ENCODE measurements at places on chromosomes 5 and 9.

DNA sequence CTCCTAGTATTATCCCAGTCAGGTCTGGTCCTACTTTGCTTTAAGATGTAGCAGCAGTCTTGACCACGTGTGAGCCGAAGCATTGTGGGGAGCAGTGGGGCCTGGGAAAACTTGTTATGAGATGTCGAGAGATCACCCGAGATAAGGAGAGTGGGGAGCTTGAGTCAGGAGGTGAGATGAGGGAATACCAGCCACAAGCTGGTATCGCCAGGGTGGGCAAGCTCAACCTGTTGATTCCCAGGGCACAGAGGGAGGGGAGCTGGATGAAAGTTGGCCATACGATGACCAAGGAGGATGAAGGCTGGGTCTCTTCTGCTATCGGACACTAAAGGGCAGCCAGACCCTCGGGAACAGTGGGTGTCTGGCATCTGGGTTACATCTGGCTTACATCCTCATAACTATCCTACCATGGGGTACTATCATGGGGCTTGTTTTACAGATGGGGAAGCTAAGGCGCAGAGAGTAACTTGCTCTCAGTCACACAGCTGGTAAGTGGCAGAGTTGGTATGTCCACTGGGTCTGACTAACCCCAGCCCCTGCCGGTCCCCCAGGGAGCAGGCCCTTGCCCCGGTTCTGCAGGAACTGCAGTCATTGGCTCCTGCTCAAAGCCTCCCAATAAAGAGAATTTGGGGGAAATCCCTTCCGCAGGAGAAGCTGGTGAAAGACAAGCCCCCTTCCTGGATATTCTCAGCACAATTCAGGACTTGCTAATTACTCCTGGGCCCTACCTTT is 13.4 kb upstream of the TIFAB start:
- DNase-seq = peak; percentile 5

GRCh38 chr5:138637256-138637655 is 62.1 kb upstream of the HSPA9 start:
- no peak for DNase-seq

DNA sequence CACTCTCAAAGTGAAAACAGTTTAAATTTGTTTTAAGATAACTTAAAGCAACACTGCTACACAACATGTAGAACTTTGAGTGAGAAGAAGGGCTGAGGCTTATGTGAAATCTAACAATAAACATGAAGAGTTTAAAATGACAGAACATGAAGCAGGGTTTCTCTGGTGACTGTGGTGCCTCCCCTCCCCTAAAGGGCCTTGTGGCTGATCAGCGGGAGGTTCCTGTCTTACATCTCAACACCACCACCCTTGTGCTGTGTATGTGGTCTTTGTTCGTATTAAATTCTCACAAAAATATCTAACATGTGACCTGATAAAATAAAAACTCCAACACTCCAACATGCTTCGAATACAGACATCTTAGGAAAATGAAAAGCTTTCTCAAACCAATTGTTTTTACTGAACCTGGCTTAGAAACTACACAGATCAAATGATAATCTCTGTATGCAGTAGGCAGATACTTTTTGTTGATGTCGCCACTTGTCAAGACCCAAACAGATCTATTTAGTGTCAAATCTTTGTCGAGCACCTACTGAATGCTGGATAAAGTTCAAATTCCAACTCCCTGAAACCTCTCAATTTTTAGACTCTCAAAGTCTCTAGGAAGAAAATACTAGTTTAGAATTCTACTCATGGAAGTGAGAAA is 9.9 kb upstream of the IQGAP2 start:
- peak; percentile 72 for DNase-seq

- DNase-seq = no peak
These were observed 97.5 kb downstream of the ANKRD33B start for GRCh38 chr5:10661401-10661800.

GRCh38 chr9:120725907-120726306 is 11.6 kb upstream of the MEGF9 start:
- DNase-seq = no peak

DNA sequence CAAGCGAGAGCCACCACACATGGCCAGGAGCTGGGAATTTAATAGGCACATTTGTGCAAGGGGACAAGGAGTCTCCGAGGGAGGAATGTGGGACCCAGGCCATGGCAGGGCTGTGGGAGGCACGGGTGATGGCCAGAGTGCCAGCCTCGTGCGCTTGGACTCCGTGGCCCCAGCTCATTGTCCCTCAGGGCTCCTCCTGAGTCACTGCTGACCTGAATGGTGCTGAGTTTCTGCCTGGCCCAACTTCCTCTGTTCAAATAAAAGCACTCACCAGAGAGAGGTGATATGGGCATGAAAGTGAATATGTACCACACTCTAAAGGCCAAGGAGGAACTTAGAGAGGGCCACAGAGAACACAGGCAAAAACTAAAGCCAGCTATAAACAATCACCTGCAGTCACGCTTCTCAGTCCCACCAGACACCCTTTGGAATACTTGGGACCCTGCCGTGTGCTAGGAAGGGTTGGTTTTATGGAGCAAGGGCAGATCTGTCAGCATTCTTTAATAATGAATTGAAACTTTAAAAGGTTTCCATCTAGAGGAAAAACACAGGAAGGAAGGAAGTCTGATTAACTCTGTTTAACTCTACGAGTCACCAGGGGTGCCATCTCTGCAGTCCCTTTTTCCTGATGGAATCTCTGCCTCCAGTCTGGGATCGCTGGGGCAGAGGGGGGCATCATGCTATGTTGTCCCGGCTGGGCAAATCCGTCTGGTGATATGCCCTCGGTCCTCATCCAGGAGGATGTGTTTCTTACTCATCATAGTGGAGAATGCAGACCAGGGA is 25.1 kb upstream of the UBE2QL1 start:
- no peak for DNase-seq

GRCh38 chr9:86054695-86055094 is 44.7 kb downstream of the GOLM1 start:
- no peak for DNase-seq

GRCh38 chr5:14435481-14435880 is 146.1 kb upstream of the OTULINL start:
- DNase-seq = no peak

All from CD4-positive, CD25-positive, alpha-beta regulatory T cell (primary cell).